ENCODE measurements at places on chromosomes 6 and 20. TPM values are rescaled to one million over a fixed set of nuclear protein-coding genes. Genes with fewer than 3 reads are reported as not detected.

DNA sequence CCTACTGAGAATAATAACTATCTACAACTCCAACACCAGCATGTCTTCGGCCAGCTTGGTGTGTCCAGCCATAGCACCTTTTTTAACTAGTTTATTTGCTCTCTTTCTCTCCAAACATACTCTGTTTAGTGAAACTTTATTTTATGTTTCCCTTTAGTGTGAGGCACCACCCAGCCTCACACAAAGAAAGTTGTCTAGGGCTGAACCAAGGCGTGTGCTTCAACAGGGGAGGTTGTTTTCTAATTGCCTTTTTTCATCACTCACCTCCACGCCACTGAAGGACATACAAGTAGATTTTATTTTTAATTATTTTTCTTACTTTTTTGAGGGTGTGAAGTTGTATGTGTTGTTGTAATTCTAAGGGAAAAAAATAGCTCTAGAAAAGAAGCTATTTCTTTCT, 125.6 kb upstream of the MARCKS start:
- H3K4me3 ChIP-seq, result no peak overlapping the region
- no peaks in the 10 kb centered on the region for H3K36me3 ChIP-seq
- peaks cover 10% of the 10 kb centered on the region for H3K4me1 ChIP-seq
- H3K27me3 ChIP-seq, result no peaks in the 10 kb centered on the region
- no peak overlapping the region for H3K27ac ChIP-seq

DNA sequence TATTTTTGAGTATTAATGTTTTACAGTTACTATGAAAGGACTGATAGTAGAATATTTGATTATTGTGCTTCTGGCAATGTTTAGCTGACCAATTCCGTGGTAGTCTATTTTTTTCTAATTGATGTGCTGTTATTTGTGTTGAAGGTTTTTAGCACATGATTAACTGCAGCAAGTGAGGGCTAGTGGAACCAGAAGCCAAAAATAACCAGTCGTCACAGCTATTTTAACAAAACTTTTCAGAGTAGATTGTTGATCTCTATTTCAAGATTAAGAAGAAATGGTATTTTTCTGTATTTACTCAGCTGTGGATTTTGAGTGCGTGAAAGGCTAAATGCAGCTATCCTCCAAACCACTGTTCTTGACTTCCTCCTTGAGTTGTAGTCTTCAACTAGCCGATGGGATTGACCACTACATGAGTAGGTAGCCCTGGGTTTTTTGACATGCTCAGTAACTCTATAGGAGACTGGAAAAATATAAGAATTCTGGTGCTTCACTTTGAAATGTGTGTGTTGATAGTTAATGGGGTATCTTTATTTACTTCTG, 258.0 kb downstream of the ZFAND3 start:
- no peak overlapping the region for H3K4me3 ChIP-seq
- no peak overlapping the region for H3K27ac ChIP-seq
- H3K4me1 ChIP-seq, result no peaks in the 10 kb centered on the region
- H3K27me3 ChIP-seq, result no peaks in the 10 kb centered on the region
- H3K36me3 ChIP-seq, result no peaks in the 10 kb centered on the region

GRCh38 chr6:80179695-80180094, 73.2 kb downstream of the BCKDHB start:
- no peak overlapping the region for H3K4me3 ChIP-seq
- no peak overlapping the region for H3K27ac ChIP-seq
- H3K36me3 ChIP-seq, result no peaks in the 10 kb centered on the region
- DNase-seq, result no peak
- no peaks in the 10 kb centered on the region for H3K27me3 ChIP-seq
- H3K4me1 ChIP-seq, result no peaks in the 10 kb centered on the region

- no peak overlapping the region for H3K4me3 ChIP-seq
- no peak for DNase-seq
- H3K36me3 ChIP-seq, result no peaks in the 10 kb centered on the region
- H3K27me3 ChIP-seq, result no peaks in the 10 kb centered on the region
- H3K4me1 ChIP-seq, result no peaks in the 10 kb centered on the region
Measured at GRCh38 chr20:42604998-42605956, 584.4 kb downstream of the PTPRT start.

- H3K36me3 ChIP-seq, result peaks cover 22% of the 10 kb centered on the region
- H3K4me3 ChIP-seq, result no peak overlapping the region
- H3K27ac ChIP-seq, result no peak overlapping the region
- no peaks in the 10 kb centered on the region for H3K4me1 ChIP-seq
Measured at GRCh38 chr20:63919130-63919529, 24.2 kb downstream of the DNAJC5 start.

GRCh38 chr6:7431313-7431673, 41.7 kb downstream of the RIOK1 start:
- no peak overlapping the region for H3K27ac ChIP-seq
- no peaks in the 10 kb centered on the region for H3K27me3 ChIP-seq
- no peak overlapping the region for H3K4me3 ChIP-seq
- H3K4me1 ChIP-seq, result peaks cover 12% of the 10 kb centered on the region
- DNase-seq, result no peak

DNA sequence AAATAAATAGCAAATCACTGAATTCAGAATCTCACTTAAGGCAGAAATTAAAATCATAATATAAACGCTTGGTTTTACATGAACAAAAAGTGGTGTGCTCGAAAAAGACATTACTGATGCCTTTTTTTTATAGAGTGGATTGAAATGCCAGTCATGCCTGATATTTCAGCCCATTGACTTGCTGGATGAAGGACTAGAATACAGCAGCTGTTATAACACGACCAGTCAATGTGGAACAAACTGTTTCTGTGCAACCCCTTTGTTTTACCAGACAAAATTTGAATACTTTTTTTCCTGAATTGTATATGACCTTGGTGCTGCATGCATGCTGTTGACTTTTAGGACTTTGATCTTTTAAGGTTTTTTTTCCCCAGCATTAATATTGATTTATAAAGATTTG, 150.0 kb downstream of the QKI start:
- H3K4me1 ChIP-seq, result no peaks in the 10 kb centered on the region
- DNase-seq, result no peak
- no peak overlapping the region for H3K27ac ChIP-seq
- H3K4me3 ChIP-seq, result no peak overlapping the region

DNA sequence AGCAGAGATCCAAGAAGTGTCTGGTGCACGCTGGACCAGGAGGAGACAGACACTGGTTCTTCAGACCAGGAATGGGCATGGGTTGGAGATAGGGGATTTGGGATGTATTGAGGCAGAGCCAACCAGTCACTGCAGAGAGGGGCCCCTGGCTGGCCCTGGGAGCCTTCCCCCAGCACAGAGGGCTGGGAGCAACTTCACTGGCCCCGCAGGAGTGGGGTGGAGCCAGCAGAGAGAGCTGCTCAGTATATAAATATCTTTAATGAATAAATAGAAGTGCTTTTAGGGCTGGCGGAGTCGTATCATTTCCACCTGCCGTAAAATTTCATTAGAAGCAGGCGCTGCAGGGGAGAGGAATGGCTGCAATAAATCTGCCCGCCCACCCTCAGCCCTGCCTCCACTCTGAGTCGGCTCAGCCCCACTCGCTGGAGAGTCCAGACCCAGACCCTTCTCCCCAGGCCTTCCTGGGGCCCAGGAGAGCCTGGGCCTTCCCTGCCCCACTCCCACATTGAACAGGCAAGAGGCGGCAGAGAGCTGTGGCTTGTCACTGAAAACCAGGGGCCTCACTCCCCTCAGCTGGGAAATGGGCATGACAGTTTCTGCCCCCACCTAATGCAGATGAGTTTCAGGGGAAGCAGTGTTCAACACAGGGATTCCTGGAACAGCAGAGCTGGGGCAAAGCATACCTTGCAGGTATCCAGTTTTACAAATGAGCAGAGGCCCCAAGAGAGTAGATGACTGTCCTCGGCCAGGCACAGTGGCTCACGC, 23.9 kb upstream of the VSTM2L start:
- no peak overlapping the region for H3K27ac ChIP-seq
- no peaks in the 10 kb centered on the region for H3K4me1 ChIP-seq
- DNase-seq, result no peak
- peaks cover 8% of the 10 kb centered on the region for H3K36me3 ChIP-seq
- peaks cover under 1% of the 10 kb centered on the region for H3K27me3 ChIP-seq
- H3K4me3 ChIP-seq, result no peak overlapping the region

- H3K36me3 ChIP-seq, result no peaks in the 10 kb centered on the region
- no peaks in the 10 kb centered on the region for H3K27me3 ChIP-seq
- peaks cover 5% of the 10 kb centered on the region for H3K4me1 ChIP-seq
- DNase-seq, result no peak
Measured at GRCh38 chr6:39558591-39559190, 166.5 kb downstream of the KIF6 start.

- H3K27ac ChIP-seq, result no peak overlapping the region
- no peak for DNase-seq
- no peaks in the 10 kb centered on the region for H3K4me1 ChIP-seq
- H3K36me3 ChIP-seq, result no peaks in the 10 kb centered on the region
Measured at GRCh38 chr6:48116699-48117645, 6.0 kb upstream of the PTCHD4 start.

GRCh38 chr6:120899932-120900331, 434.3 kb downstream of the TBC1D32 start:
- H3K27ac ChIP-seq, result no peak overlapping the region
- H3K36me3 ChIP-seq, result no peaks in the 10 kb centered on the region
- DNase-seq, result no peak

GRCh38 chr20:51500311-51500710, 42.2 kb downstream of the NFATC2 start:
- no peaks in the 10 kb centered on the region for H3K36me3 ChIP-seq
- no peak overlapping the region for H3K4me3 ChIP-seq
- H3K4me1 ChIP-seq, result peaks cover 36% of the 10 kb centered on the region

DNA sequence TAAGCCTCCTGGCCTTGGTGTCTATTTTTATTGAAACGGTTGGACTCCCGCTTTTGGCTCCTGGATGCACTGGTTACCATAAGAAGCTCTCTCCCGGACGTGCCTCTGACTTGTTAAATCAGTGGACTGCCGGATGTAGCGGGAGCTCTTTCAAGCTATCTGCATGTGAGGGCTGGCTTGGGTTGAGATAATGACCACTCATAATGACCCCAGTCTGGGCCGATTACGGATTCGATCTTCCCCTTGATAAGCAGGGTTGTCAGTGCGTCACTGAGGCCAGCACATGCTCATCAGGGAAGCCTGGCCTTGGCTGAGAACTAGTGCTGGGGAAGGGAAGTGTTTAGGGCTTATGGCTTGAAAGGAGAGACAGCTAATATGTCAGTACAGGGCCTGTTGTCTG, 528.1 kb downstream of the CDH26 start:
- H3K27me3 ChIP-seq, result no peaks in the 10 kb centered on the region
- H3K27ac ChIP-seq, result no peak overlapping the region
- H3K4me1 ChIP-seq, result no peaks in the 10 kb centered on the region
- no peaks in the 10 kb centered on the region for H3K36me3 ChIP-seq

MCHR2 gene
- not detected for total RNA-seq

GGT7 gene
- 10.2 TPM for total RNA-seq

MAS1 gene
- total RNA-seq, result not detected

TSBP1 gene
- total RNA-seq, result not detected

NMBR gene
- not detected for total RNA-seq

GGTLC1 gene
- not detected for total RNA-seq

MOG gene
- not detected for total RNA-seq

EDN1 gene
- 21.7 TPM for total RNA-seq

CPXM1 gene
- total RNA-seq, result 2.0 TPM

C2 gene
- total RNA-seq, result 2.6 TPM

SLPI gene
- 466 TPM for total RNA-seq

HAO1 gene
- total RNA-seq, result not detected

BTBD3 gene
- 43.9 TPM for total RNA-seq

BPIFB1 gene
- total RNA-seq, result not detected
